Activated T-helper 1 cell treated with anti-CD3 and anti-CD28 coated beads, Interleukin-2, amount 50 U/mL, for 16 hours (primary cell): ENCODE measurements at places on chromosomes 4 and X.

- DNase-seq = no peak
Observed at GRCh38 chr4:152894673-152895072, 41.5 kb upstream of the FHDC1 start.

- no peak for DNase-seq
Observed at GRCh38 chrX:109959356-109959871, 43.5 kb upstream of the TMEM164 start.

GRCh38 chr4:6264225-6264540, 5.5 kb upstream of the WFS1 start:
- no peak for DNase-seq

- DNase-seq = no peak
Observed at GRCh38 chr4:184347251-184348239, 126.8 kb downstream of the IRF2 start.

GRCh38 chrX:23012636-23013035, 12.9 kb downstream of the DDX53 start:
- no peak for DNase-seq

GRCh38 chrX:1248331-1249061, 20.1 kb upstream of the CSF2RA start:
- DNase-seq = no peak

DNA sequence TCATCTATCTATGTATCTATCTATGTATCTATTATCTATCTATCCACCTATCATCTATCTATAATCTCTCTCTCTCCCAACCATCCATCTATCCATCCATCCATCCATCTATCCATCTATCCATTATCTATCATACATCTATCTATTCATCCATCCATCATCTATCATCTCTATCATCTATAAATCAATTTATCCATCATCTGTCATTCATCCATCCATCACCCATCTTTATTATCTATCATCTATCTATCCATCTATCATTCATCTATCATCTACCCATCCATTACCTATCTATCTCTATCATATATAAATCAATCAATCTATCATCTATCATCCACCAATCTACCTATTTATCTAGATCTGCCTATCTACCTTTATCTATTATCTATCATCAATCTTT, 69.4 kb upstream of the PPP2R3B start:
- no peak for DNase-seq

DNA sequence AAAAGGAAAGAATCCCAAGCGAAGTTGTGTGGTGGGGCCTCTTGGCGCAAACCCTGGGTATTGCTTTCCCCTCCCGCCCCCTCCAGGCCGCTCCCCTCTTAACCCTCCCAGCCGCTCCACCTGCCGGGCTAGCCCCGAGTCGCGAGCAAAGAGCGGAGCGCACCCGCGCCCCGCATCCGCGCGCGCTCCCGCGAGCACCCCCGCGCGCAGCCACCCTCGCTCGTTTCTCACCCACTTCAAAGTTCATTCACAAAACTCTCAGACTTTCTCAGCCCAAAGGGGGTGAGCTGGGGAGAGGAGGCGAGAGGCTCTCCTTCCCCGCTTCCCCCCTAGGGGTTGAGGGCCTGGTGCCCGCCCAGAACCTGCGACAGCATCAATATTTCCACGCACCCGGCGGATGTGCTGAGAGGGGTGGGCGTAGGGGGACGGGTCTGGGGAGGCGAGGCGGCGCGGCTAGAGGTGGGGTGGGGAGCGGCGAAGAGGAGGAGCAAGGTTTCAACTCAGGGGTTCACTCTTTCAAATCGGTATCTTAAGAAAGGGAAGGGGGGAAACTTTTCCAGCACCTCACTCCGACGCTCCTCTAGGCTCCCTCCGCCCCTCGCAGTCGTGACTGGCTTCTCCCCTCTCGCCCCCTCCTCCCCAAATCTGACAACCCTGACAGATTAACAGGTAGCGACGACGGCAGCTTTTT, 1.8 kb downstream of the MAML3 start:
- DNase-seq = peak; percentile 45

GRCh38 chrX:74606799-74607198, 7.6 kb downstream of the RLIM start:
- DNase-seq = no peak

- DNase-seq = no peak
Observed at GRCh38 chrX:102338162-102338561, 91.2 kb downstream of the NXF2 start.

DNA sequence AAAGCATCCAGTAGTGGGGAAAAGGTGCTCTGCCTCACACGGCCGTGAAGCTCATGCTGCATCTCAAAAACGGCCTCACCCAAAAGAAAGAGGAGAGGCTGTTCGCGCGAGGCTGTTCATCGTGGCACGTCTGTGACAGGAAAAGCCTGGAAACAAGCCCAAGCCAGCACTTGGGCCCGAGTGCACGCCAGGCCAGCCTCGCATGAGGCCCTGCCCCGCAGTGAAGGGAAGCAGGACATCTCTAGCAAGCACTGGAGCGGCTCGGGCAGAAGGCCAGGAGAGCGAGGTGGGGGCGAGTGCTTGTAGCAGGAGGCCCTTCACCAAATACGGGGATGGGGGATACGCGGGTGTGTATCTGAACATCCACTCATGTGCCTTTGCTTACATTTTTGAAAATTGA, 39.9 kb upstream of the MXD4 start:
- no peak for DNase-seq

- no peak for DNase-seq
Observed at GRCh38 chr4:108244606-108245005, 75.9 kb upstream of the LEF1 start.

DNA sequence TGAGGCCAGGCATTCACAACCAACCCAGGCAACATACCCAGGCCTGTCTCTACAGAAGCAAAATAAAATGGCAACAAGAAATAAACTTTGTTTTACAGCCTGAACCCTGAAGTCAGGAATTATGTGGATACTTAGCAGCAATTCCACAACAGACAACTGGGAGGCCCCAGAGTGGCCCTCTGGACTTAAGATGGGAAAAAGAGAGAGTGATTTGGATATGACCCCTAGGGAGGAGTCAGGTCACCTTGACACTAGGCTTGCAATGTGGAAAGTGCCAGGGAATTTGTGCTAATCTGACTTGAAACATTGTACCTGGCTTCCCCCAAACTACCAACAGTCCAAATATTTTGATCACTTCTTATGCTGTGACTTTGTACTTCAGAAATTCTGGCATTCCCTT, 193.1 kb downstream of the PARM1 start:
- DNase-seq = no peak

DNA sequence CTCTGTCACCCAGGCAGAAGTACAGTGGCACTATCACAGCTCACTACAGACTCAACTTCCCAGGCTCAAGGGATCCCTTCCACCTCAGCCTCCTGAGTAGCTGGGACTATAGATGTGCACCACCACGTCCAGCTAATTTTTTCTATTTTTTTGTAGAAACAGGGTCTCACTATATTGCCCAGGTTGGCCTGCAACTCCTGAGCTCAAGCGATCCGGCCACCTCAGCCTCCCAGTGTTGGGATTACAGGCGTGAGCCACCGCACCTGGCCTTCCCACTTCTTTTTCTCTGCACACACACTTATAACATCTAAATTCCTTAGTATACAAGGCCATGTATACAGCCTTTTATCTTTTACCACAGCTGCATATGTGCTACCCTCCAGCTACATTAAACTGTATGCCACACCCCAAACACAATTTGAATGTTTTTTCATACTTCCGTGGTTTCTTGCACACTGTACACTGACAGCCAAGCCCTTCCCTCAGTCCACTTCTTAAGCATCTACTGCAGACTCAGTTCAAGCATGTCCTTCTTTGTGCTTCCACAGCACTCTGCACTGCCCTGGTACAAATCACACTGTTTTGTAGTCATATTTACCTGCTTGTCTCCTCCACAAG, 6.5 kb downstream of the SLC7A3 start:
- DNase-seq = no peak

DNA sequence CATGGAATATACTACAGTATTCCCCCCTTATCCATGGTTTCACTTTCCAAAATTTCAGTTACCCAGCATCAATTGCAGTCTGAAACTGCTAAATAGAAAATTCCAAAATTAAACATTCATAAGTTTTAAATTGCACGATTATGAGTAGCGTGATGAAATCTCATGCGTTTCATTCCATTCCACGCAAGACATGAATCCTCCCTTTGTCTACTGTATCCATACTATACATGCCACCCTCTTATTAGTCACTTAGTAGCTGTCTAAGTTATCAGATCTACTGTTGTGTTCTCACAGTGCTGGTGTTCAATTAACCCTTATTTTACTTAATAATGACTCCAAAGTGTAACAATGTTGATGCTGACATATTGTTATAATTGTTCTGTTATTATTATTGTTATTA, 261.2 kb upstream of the NDST4 start:
- DNase-seq = no peak

DNA sequence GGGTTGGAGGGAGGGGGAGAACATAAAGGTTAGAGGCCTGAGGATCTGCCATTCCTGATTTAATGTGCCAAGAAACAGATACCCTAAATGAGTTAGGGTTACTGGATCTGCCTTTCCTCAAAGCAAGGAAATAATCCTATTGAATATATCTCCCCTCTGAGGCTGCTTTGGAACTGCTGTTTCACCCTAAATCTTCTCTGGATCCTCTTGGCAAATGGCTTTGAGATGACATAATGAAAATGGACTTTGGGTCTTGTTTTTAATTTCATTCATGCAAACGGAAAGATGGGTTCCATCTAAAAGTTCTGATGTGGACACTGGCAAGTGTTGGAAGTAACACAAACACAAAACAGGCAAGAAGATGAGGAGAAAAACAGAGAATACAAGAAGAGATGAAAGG, 23.0 kb upstream of the MAOA start:
- DNase-seq = no peak

GRCh38 chr4:144868309-144868708, 222.4 kb downstream of the HHIP start:
- no peak for DNase-seq
